ENCODE measurements at places on chromosomes 3 and 15.

DNA sequence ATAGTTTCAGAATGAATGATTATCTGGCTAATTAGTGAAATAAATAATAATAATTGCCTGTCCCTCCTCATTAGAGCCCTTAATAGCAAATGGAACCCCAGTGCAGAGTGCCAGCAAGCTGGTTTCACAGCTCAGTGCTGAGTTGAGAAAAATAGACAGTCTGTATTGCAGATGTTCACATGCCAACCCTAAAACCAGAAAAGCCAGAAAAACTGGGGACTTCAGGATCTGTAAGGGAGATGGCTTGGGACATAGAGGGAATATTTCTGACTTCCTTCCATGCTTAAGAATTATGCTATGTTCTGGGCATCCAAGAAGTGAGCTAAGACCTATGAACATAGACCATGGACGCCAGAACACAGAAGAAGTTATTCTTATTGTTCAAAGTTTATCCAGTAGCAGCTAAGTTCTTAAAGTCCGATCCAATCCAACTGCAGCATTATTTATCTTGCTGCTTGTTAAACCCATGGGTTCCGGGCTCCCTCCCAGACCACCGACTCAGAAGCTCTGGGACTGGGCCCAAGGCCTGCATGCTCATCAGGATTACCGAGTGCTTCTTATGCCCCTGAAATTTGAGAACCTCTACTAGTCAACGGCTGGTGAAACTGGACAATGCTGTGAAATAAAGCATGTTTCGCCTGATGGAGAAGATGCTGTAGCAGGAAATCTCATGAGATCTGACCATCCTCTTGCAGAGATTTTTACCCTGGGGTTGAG, 158.3 kb downstream of the FOXB1 start:
- DNase-seq = no peak

- DNase-seq = no peak
These were observed 93.0 kb upstream of the WNT7A start for GRCh38 chr3:13972679-13973379.

DNA sequence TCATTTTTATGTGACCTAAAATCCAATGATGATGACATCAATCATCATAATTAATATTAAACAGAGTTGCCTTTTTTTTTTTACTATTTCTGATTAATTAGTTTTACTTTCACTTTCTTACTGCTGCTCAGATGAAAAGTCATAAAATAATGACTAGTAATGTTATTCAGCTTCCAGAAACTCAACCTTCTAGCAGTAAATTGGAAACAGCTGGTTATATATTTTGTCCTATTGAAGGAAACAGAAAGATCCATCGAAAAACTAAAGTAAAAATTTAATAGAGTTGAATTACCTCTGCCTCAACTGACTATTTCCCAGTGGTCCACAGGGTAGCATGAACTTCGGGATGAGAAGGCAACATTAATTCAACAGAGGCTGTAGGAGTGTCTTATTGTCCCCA, 107.1 kb upstream of the PTX3 start:
- no peak for DNase-seq

- DNase-seq = no peak
These were observed 226.1 kb upstream of the UBE2E2 start for GRCh38 chr3:22977042-22977441.

GRCh38 chr15:101520395-101520794, 30.9 kb upstream of the PCSK6 start:
- no peak for DNase-seq

GRCh38 chr3:160448845-160449635, 546 bp downstream of the TRIM59 start:
- no peak for DNase-seq

DNA sequence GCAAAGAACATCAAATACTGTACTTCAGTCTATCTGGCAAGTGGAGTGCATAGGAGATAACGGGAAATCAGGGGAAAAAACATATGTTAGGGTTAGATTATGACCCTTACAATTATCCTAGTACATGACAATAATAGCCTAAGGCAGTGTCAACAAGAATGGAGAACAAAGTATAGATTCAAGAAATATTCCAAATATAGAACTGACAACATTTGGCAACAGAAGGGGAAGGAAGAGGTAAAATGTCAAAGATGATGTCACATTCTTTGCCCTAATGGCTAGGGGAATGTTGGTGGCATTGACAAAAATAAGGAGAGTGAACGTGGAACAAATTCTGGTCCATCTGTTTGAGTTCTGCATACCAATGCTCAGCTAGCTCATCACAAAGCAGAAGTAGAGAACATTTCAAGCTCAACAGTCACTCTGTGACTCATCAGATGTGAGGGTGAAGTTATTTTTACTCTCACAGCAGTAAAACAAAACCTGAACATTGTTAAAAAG, 15.5 kb upstream of the ATP8B4 start:
- DNase-seq = no peak

DNA sequence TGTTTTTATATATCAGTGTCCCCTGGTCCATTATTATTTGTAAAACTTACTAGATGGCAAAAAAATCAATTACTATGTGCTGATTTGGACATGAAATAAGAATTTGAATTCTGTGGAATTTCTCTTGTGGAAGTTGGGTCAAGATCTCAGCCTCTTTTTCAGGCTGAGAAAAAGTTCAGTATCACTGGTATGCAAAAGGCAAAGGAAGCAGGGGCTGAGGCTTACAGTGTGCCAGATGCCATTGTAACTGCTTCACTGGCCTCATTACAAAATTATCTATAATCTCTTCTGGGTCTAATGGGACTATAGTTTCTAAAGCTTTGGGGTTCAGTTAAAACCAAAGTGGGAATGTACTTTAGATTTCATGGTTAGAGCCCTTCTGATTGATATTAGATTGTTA, 125.9 kb upstream of the SLC7A14 start:
- DNase-seq = no peak

DNA sequence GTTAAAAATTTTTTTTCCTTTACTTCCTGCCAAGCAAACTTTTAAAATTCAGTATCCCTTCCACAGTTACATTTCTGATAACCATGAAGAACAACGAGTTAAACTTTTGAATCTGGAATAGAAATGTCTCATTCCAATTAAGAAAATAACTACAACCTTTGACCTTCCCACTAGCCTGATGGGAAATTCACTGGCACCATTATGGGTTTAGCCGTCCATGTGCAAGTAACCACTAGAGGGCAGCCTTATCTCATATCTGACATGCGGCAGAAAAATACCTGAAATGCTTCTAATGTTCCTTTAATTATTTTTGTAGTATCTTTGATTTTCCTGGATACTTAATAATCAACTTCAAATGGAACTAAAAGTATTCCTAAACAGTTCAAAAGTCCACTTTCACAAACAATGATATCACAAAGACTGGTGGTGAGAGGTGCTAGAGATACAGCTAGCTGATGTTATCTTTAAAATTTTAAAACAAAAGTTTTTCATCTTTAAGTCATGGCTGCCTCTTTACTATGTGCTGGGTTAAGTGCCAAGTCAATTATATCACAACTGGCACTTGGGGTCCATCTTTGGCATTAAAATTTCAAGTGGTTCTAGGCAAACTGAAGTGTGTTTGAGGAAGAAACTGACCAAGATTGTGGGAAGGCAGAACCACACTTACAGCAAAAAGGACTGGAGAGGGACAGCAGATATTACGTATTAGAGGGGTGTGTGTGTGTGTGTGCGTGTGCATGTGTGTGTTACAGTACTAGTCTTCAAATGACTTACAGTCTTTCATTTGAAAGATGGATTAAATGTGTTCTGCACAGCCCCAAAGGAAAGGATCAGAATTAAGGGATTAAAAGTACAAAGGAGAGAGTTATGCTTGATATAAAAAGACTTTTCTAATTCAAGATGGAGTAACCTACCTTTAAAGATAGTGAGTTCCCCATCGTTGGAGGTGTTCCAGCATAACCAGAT, 107.1 kb upstream of the ICE2 start:
- peak; percentile 60 for DNase-seq

DNA sequence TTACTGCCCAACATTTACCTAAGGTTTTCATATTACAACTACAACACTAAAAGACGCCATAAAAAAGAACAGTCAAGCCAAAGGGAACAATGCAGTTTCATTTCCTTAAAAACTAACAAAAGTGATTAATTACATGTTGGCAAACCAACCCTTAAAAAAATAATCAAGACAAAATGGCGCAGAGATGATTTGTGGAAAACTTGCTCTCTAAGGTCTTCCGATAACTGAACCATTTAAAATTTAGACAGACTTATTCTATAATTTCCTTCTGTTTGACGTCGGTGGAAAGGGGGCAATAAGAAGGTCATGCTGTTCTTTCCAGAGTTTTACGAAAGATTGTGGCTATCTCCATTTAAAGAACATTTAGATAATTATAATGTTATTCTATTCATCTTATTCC, 87.6 kb downstream of the RYK start:
- DNase-seq = no peak

- no peak for DNase-seq
These were observed 317.2 kb downstream of the SLC9A9 start for GRCh38 chr3:143531101-143531500.

DNA sequence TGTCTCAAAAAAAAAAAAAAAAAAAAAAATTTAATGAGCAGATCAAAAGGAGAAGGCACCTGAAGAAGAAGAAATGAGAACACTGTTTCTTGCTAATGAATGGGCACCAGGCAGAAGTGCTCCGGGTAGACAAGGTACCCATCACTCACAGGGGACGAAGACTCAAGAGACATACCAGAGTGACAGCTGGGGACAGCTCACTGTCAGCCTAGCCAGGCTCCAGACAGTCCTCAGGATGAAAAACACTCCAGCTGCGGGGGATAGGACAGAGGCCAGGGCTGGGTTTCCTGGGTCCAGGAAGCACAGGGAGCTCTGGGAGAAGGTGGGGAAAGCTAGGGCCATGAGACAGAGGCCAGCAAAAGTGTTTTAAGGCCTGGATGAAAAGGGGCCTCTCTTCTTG, 48.5 kb upstream of the PARL start:
- no peak for DNase-seq

GRCh38 chr3:48558493-48559134, 2.0 kb upstream of the PFKFB4 start:
- no peak for DNase-seq

DNA sequence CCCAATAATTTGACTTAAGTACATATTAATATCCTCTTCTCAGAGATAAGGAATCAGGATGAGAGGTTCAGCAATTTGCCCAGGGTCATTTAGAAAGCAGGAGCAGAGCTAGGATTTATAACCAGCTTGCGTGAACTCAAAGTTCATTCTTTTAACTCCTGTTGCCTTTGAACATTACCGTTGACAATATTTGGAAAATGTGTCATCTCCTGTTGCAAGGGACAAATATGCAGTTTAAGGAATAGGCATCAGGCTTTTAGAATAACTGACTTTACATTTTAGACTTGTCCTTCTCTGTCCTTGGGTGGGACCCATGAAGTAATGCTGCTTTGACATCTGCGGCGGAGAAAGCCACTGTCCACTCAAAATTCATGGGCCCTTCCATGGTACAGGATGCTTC, 252.2 kb upstream of the RGMA start:
- no peak for DNase-seq

DNA sequence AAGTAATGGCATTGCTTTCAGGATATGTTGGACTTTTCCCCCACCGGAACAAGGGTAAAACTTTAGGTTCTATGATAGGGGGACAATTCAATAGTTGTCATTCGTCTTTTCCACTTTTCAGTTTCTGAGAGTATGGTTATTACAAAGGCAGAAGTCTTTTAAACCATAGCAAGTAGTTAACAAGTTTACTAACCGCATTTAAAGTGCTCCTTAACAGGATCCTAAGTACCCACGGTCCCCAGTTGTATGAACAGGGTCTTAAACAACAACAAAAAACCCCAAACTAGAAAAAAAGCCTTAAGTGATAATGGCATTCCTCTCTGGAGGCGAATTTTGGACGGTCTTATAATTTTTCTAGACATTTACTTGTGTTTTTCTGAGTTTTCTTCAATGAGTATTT, 831 bp downstream of the IFT57 start:
- DNase-seq = no peak

- no peak for DNase-seq
These were observed 22.0 kb upstream of the RBSN start for GRCh38 chr3:15120986-15121385.

GRCh38 chr15:28885630-28886430, at the start of gene APBA2:
TSS of gene APBA2 (plus strand) at chr15:28885974. CDS start at chr15:29053885, 167,911 bp downstream.
- peak; percentile 54 for DNase-seq

- DNase-seq = no peak
These were observed 84.6 kb downstream of the TMCO5A start for GRCh38 chr15:38019066-38019465.

DNA sequence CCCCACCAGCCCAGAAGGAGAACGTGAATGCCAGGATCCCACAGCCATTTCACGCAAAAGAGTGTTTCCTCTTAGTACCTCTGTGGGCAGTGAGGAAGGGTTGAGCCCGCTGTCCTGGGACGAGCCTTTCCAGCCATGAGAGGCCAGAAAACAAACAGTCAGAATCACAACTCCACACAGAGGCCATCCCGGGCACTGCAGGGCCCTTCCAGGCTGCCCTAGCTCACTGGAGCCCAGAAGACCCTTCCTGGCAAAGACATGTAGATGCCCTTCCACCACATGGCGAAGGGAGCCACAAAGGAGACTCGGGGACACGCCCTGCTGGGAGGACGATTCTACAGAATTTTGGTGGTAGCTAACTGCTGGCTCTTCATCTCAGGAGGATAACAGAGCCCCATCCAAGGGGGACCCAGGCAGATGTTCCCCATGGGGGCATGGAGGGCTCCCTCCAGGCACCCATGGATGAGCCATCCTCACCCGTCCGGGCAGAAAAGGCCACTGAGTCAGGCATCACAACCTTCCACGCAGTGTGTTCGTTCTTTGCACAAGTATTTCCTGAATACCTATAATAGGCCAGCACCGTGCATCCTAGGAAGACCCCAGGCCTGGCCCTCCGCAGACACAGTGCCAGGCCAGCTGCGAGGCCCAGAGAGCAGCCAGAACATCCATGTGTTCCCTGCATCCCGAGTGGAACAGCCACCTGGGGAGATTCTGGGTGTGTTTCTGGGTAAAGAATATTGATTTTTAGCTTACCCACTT, 47.2 kb downstream of the SLC12A8 start:
- DNase-seq = no peak

DNA sequence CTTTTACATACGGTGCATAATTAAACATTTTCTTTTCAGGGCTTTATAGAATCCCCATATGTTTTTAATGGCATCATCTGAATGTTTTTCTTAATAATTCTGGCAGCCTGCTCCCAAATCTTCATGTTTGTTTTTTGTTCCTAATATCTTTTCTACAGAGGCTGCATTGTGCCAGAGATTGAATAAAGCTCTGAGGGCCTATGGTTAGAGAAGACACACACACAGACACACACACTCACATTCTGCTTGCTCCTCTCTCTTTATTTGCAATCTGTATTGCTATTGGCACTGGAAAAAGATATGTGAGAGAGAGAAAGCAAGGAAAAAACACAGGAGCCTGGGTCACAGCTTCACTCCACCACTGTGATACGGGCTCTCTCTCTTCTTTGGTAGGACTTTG, 136.0 kb downstream of the MECOM start:
- DNase-seq = no peak

Data from naive thymus-derived CD8-positive, alpha-beta T cell (primary cell).